ENCODE measurements at places on chromosomes 2 and 18. TPM values are rescaled to one million over a fixed set of nuclear protein-coding genes. Genes with fewer than 3 reads are reported as not detected.

ARHGEF4 gene
- 9.6 TPM for total RNA-seq

- DNase-seq = peak; percentile 84
These were observed 95.3 kb downstream of the CD8B2 start for GRCh38 chr2:106582148-106583143.

PDCD1 gene
- total RNA-seq = not detected

RTP5 gene
- not detected for total RNA-seq

DNA sequence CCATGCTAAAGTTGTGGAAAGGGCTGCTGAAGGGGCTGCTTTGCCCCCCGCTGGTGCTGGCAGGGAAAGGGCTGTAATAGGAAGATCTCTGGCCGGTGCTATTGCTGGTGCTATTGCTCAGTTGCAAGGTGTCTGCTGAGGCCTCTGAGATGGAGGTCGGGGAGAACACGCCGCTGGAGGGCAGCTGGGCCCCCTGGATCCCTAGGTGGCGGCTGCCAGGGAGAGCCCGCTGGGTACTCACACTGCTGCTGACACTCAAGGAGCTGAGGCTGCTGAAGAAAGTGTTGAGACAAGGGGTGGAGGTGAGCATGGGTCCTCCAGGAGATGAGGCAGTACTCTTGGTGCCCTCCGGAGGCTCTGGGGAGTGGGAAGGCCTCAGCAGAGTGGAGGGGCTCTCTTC lies 4.2 kb downstream of the FOXI3 start:
- no peak for DNase-seq

- no peak for DNase-seq
These were observed 39.2 kb upstream of the PNPT1 start for GRCh38 chr2:55732854-55733253.

GALNT1 gene
- 37.5 TPM for total RNA-seq

GRCh38 chr18:63131106-63131958 lies 188.2 kb downstream of the BCL2 start:
- DNase-seq = peak; percentile 87

DNA sequence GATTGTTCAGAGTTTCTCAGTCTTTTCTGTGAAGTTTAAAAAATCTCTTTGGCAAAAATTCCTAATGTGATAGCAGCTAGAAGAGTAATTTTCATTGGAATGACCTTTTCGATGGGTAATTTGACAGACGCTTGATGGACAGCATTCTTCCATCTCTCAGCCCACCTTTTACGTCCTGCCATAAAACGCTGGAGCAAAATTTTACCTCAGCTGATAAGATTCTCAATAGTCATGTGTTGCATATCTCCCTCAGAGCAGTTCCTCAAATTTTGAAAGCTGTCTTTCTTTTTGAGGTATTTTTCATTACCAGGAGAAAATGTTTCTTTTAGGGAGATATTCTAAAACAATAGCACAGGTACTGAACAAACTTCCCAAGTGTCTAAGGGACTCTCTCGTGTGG lies 441.4 kb downstream of the PARD3B start:
- no peak for DNase-seq

GRCh38 chr2:165924946-165925345 lies 28.6 kb downstream of the TTC21B start:
- DNase-seq = no peak

GRCh38 chr18:78801011-78801410 lies 178.6 kb upstream of the SALL3 start:
- no peak for DNase-seq

ZAP70 gene
- total RNA-seq = 2.7 TPM

OTOS gene
- not detected for total RNA-seq

GRCh38 chr2:6782517-6783237 lies 83.0 kb downstream of the CMPK2 start:
- no peak for DNase-seq

GRCh38 chr2:54482715-54483114 lies 26.6 kb downstream of the SPTBN1 start:
- DNase-seq = no peak

- DNase-seq = no peak
These were observed 236.3 kb upstream of the FSIP2 start for GRCh38 chr2:185502351-185502750.

DNA sequence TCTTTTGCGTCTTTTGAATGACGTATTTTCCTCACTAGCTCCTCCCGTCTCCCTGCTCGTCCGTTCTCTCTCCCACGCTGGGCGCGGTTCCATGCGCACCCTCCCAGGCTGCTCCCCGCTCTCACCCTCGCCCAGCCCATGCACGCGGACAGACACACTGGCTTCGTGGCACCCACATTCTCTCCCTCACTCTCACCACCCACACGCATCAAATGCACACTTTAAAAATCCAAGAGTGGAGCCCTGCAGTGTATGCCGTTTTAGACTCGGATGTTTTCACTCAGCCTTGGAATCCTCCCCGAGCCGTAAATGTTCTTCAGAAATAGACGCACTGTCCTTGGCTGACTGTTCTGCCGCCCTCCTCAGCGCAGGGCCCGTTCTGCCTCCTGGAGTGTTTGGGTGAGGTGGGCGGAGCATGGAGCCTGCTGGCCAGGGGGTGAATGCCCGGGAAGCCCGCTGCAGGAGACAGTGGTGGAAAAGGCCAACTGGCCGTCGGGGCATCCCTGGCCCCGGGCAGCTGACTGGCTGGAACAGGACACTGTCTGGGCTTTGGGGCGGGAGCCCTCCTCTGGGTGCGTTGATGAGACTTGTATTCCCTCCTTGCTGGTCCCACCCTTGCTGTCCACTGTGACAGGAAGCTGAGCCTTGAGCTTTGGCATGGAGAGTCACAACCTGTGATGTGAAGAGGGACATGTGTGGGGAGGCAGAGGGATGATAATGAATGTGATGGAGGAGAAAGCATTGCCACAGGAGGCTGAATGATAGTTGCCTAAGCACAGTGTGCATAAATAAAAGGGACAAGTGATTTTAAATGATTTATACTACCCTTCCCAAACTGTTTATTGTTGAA lies 35.4 kb upstream of the LYPD6B start:
- no peak for DNase-seq

GRCh38 chr2:85952196-85952734 lies 63.5 kb upstream of the ST3GAL5 start:
- DNase-seq = no peak

SCN9A gene
- total RNA-seq = 5.5 TPM

DNA sequence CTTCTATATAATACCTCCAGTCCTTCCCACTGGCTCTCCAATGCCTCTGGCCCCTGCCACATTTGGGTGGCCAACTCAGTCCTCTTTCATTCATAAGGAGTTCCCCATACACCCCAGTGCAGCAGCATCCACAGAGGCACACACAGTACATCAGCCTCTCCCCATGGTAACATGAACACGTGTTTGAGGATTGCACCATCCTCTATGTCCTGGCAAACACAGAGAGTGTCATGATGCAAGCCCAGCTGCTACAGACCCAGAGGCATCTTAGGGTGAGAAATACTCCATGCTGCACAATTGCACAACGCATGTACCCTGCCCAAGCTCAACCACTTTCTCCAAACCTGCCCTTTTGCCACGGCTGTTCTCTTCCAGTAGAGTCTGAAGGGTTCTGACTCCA lies 11.5 kb downstream of the IGFBP5 start:
- peak; percentile 93 for DNase-seq

DNA sequence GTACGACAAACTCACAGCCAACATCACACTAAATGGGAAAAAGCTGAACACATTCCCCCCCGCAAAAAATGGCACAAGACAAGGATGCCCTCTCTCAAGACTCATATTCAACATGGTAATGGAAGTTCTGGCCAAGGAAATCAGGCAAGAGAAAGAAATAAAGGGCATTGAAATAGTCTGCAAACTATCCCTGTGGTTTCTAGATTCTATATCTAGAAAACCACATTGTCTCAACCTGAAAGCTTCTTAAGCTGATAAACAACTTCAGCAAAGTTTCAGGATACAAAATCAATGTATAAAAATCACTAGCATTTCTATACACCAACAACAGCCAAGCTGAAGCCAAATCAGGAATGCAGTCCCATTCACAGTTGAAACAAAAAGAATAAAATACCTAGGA lies 294.6 kb upstream of the CYP26B1 start:
- DNase-seq = no peak

AFF3 gene
- total RNA-seq = 7.1 TPM

ASB18 gene
- total RNA-seq = not detected

DNA sequence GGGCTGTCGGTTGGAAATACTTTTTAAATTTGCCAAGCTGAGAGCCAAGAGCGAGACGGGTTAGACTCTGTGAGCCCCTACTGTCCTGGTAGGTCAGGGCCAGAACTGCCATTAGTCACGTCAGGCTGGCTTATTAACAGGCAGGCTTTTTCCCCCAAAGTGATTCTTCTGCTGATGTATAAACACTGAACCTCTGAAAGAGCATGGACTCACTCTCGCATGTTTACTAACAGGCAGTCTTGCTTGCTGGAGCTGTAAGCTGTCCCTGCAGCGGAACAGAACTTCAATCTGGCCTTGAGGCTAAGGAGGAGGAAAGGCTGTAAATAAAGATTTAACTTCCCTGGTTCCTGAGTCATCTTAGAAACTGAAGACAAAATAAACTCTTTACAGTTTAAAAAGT lies 288.4 kb downstream of the PIEZO2 start:
- DNase-seq = no peak

DNA sequence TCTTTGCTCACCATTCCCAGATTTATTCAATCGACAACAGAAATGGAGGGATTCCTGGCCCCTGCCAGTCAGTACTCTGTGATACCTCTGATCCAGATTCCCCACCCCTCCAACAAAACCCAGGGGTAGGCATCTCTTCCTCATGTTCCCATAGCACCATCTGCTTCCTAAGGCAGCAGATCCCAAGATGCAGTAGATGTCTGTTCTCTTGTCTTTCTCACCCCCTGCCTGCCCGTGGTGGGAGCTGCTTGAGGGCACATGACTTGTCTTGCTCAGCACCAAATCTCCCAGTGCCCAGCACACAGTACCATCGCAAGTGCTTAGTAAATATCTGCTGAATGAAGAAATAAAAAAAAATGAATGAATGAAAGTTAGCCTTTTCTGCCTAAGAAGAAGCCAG lies 98.2 kb downstream of the ZBTB7C start:
- DNase-seq = no peak

- DNase-seq = no peak
These were observed 392.0 kb upstream of the NRP2 start for GRCh38 chr2:205290299-205290698.

DNA sequence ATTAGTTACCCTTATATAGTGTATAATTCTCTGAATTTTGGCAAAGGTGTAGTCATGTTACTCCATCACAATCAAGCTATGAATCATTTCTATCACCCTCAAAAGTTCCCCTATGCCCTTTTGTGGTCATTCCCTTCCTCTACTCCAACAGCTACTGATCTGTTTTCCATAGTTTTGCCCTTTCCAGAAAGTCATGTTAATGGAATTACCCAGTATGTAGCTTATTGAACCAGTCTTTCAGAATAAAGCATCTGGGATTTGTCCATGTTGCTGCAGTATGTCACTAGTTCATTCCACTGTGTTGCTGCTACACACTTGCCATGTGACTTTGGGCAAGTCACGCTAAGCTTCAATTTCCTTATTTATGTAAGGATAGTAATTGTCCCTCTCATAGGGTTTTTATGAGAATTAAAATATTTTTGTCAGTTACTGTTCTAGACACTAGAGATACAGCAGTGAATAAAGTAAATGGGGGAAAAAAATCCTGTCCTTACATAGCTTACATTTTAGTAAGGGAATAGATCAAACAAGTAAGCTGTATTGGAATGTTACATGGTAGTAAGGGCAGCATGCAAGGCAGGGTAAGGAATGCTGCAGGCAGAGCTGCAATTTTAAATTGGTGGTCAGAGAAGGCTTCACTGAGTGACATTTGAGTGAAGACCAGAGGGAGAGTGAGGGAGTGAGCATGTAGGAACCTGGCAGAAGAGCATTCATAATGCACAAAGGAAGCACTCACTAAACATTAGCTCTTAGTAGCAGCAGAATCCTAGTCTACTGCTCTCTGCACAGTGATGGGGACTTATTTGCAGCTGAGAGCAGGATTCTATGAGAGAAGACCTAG lies 80.3 kb upstream of the TSPYL6 start:
- DNase-seq = no peak

DNA sequence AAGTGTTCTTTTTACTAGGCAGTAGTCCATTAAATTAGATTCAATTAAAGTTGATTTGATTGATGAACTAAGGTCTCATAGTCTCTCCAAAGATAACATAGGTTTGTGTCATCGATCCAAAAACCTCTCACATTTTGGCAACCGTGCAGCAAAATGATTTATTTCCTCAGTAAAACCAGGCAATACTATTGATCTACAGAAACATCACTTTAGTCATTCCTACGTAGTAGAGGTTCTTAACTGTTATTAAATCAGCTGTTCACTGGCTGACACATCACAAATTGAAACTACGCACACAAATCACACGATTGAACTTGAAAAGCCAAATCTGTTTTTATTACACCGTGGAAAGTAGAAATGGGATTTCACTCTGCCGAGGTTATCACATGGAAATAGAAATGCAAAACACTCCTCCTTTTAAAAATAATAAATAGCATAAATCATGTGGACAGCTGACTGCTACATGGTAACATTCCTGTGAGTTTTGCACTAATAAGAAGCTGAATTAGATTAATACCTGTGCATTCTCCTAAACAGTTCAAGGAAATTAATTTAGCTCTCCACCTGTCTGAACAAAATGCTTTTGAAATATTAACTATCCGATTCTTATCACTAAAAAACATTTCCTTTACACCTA lies 262.5 kb downstream of the CDH20 start:
- no peak for DNase-seq

RGPD4 gene
- total RNA-seq = not detected

MSGN1 gene
- not detected for total RNA-seq

DNA sequence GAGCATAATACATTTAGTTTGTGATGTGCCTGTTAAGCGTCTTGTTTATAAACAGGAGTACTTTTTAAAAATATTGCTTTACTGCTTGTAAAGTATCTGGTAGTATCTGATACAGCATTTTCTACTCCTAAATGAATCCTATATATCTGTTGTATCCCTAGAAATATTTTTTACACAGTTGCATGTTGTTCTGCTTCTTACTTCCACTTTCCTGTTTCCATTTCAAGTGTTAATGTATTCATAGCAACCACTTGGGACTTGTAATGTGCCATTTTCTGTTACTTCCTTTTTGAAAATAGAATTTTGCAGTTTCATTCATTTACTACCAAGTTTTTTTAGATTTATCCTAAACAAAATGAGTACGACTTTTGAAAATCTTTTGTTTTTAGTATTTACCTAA lies 24.9 kb downstream of the CCNT2 start:
- DNase-seq = no peak

CABLES1 gene
- 5.4 TPM for total RNA-seq

GRCh38 chr2:152825834-152826233 lies 107.4 kb downstream of the ARL6IP6 start:
- no peak for DNase-seq

DNA sequence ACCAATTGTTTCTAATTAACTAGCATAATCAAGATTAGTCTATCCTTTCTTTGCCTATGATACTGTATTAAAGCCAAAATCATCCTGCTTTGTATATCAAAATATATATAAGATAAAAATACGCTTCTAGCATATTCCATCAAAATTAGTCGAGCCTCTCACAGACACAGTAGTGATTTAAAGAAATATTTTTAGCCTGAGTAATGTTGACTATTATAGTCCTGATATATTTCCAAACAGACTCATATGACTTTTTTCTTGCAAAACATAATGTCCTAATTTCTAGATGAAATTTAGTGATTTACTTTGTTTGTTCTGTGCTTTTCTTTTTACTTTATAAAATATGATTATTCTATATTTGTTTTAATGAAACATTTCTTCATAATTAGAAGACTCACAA lies 30.9 kb downstream of the FAP start:
- DNase-seq = no peak

UGT1A3 gene
- total RNA-seq = not detected

CHRNG gene
- total RNA-seq = not detected

CDH19 gene
- total RNA-seq = 0.21 TPM

GRCh38 chr2:217710211-217710765 lies 292.5 kb downstream of the TNS1 start:
- DNase-seq = no peak
